CD14-positive monocyte (primary cell): ENCODE measurements at places on chromosomes 4 and X. TPM values are rescaled to one million over a fixed set of nuclear protein-coding genes. Genes with fewer than 3 reads are reported as not detected.
A peak's percentile ranks its signal among the peaks of the same experiment; 100 is the strongest.

RENBP gene
- polyA plus RNA-seq: 3.8 TPM

JAKMIP1 gene
- 0.08 TPM for polyA plus RNA-seq

ENPEP gene
- not detected for polyA plus RNA-seq

SPACA5 gene
- not detected in 2 replicates for polyA plus RNA-seq

PF4V1 gene
- polyA plus RNA-seq: 0.99 TPM

PDLIM5 gene
- polyA plus RNA-seq: 105 TPM

FRMD7 gene
- polyA plus RNA-seq: not detected

DNA sequence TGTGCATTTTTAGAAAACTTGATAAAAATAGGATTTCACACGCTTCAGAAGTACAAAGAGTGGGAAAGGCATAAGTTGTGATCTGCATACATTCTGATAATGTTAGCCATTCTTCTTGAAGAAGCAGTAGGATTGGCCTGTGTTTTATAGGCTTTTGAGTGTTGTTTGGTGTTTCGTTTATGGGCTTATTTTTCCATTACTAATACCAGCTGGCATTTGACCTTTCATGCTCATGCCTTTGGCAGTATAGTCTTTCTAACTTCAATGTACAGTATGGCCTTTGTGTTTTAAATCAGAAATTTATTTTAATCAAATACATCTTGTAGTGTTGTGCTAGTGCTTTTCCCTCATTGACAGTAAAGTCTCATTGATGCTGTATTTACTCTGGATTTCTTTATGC lies 51.5 kb upstream of the SLC4A4 start:
- peaks cover 12% of the 10 kb centered on the region for H3K27me3 ChIP-seq
- H3K27ac ChIP-seq: no peak overlapping the region
- H3K36me3 ChIP-seq: no peaks in the 10 kb centered on the region
- no peak for DNase-seq
- no peak overlapping the region for H3K4me3 ChIP-seq
- H3K4me1 ChIP-seq: no peaks in the 10 kb centered on the region

- no peak overlapping the region for H3K4me3 ChIP-seq
- H3K36me3 ChIP-seq: peaks cover 35% of the 10 kb centered on the region
- no peak for DNase-seq
Measured at GRCh38 chr4:183716302-183716701, 57.2 kb downstream of the TRAPPC11 start.

DNA sequence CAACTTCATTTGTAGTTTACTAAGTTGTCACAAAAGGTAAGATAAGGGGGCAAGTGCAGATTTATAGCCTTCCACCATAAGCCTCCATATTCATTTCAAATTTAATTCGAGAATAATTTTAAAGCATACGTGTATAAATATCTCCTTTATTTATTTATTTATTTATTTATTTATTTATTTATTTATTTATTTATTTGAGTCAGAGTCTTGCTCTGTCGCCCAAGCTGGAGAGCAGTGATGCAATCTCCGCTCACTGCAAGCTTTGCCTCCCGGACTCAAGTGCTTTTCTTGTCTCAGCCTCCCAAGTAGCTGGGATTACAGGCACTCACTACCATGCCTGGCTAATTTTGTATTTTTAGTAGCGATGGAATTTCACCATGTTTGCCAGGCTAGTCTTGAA lies 523.4 kb downstream of the FAT4 start:
- no peaks in the 10 kb centered on the region for H3K4me1 ChIP-seq
- no peak overlapping the region for H3K27ac ChIP-seq
- no peak for DNase-seq
- no peak overlapping the region for H3K4me3 ChIP-seq
- H3K36me3 ChIP-seq: no peaks in the 10 kb centered on the region

DNA sequence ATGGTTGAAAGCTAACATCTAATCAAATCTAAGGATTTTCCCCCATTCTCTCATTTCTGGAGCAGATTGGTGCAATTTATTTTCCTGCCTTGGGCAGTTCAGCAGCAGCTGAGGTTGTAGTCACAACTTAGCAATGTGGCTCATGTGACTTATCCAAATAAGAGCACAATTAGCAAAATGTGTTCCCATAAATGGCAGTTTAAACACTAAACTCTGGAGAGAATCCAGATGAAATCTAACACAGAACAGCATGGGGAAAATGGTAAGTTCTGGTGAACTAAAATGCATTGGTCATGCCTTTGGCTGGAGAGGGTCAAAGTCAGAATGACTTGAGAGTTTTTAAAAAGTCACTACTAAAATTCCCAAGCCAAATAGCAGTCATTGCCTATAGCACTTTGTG lies 422.6 kb upstream of the DIPK2B start:
- no peaks in the 10 kb centered on the region for H3K4me1 ChIP-seq
- no peak for DNase-seq
- H3K4me3 ChIP-seq: no peak overlapping the region
- no peaks in the 10 kb centered on the region for H3K36me3 ChIP-seq
- H3K27me3 ChIP-seq: no peaks in the 10 kb centered on the region

GRCh38 chrX:150664290-150664689 lies 28.9 kb upstream of the MTMR1 start:
- DNase-seq: no peak
- H3K27me3 ChIP-seq: no peaks in the 10 kb centered on the region
- H3K4me1 ChIP-seq: no peaks in the 10 kb centered on the region
- no peak overlapping the region for H3K27ac ChIP-seq

DNA sequence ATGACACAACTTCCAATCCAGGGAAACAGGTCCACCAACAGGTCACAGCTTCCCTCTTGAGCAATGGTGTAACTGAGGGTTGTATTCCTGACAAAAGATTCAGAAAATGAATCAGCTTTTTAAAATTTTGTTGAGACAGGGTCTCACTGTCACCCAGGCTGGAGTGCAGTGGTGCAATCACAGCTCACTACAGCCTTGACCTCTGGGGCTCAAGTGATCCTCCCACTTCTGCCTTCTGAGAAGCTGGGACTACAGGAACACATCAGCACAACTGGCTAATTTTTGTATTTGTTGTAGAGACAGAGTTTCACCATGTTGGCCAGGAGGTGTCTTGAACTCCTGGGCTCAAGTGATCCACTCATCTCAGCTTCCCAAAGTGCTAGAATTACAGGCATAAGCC lies 43.7 kb downstream of the SAT1 start:
- peak overlapping the region; percentile 7 for H3K27ac ChIP-seq
- peaks cover 14% of the 10 kb centered on the region for H3K4me1 ChIP-seq
- no peaks in the 10 kb centered on the region for H3K36me3 ChIP-seq
- no peak overlapping the region for H3K4me3 ChIP-seq

GRCh38 chr4:69095301-69095731 lies 958 bp upstream of the UGT2B7 start:
- H3K27ac ChIP-seq: no peak overlapping the region
- no peak for DNase-seq
- no peaks in the 10 kb centered on the region for H3K4me1 ChIP-seq
- no peaks in the 10 kb centered on the region for H3K27me3 ChIP-seq

DNA sequence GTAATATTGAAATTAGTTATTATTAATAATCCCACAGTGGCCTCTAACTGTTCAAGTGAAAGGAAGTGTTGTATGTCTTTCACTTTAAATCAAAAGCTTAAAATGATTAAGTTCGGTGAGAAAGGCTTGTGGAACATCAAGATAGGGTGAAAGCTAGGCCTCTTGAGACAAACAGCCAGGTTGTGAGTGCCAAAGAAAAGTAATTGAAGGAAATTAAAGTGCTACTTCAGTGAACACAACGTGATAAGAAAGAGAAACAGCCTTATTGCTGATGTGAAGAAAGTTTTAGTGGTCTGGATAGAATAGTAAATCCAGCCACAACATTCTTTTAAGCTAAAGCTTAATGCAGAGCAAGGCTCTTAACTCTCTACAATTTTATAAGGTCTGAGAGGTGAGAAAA lies 42.6 kb upstream of the IL13RA2 start:
- DNase-seq: no peak
- no peaks in the 10 kb centered on the region for H3K4me1 ChIP-seq
- no peaks in the 10 kb centered on the region for H3K27me3 ChIP-seq
- no peaks in the 10 kb centered on the region for H3K36me3 ChIP-seq
- no peak overlapping the region for H3K4me3 ChIP-seq
- no peak overlapping the region for H3K27ac ChIP-seq

- H3K27me3 ChIP-seq: no peaks in the 10 kb centered on the region
- H3K36me3 ChIP-seq: no peaks in the 10 kb centered on the region
- no peak overlapping the region for H3K4me3 ChIP-seq
Measured at GRCh38 chrX:56313308-56313707, 81.2 kb downstream of the KLF8 start.

GRCh38 chrX:20637351-20637750 lies 370.6 kb upstream of the RPS6KA3 start:
- no peak for DNase-seq
- no peaks in the 10 kb centered on the region for H3K27me3 ChIP-seq
- H3K4me3 ChIP-seq: no peak overlapping the region
- H3K4me1 ChIP-seq: no peaks in the 10 kb centered on the region
- no peak overlapping the region for H3K27ac ChIP-seq

GRCh38 chr4:168610911-168611530 lies 114.2 kb downstream of the PALLD start:
- no peak overlapping the region for H3K4me3 ChIP-seq
- no peaks in the 10 kb centered on the region for H3K27me3 ChIP-seq
- no peaks in the 10 kb centered on the region for H3K36me3 ChIP-seq
- H3K27ac ChIP-seq: no peak overlapping the region
- DNase-seq: no peak

DNA sequence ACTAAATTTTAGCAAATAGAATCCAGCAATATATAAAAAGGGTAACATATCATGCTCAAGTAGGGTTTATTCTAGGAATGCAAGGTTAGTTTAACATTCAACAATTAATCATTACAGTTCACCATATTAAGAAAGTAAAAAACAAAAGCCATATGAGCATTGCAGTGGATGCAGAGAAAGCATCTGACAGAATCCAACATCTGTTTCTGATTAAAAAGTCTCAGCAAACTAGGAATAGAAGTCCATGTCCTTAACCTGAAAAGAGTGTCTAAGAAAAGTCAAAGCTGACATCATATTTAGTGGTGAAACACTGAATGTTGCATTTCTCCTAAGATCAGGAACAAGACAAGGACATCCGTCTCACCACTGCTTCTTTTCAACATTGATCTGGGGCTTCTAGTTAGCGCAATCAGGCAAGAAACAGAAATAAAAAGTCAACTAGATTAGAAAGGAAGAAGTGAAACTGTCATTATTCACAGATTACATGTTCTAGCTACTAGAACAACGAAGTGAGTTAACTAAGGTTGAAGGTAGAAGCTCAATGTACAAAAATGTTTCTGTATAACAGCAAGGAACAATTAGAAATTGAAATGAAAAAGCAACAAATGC lies 49.3 kb downstream of the MRPL1 start:
- H3K4me1 ChIP-seq: peaks cover 17% of the 10 kb centered on the region
- H3K27ac ChIP-seq: peak overlapping the region; percentile 45
- DNase-seq: peak; percentile 29
- peaks cover 8% of the 10 kb centered on the region for H3K36me3 ChIP-seq

GRCh38 chrX:39749135-39749534 lies 348.6 kb downstream of the BCOR start:
- H3K36me3 ChIP-seq: no peaks in the 10 kb centered on the region
- no peak for DNase-seq
- no peak overlapping the region for H3K27ac ChIP-seq

DNA sequence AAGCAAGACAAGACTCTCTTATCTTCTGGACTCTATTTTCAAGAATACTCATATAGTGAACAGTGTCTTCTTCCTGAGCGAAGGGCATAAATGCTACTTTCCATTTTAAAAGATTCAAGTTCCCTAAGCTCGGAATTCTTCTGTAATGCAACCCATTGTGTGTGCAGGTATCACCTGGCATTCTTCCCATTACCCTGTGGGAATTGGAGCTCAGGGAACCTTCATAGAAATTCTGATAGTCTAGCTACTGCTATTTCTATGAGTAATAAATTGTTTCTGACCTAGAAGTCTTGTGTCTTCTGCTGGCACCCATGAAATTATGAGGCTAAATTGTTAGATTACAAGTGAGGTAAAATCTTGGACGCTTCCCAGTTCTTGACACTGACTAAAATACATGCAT lies 324.1 kb upstream of the DIPK2B start:
- DNase-seq: no peak
- H3K4me3 ChIP-seq: no peak overlapping the region
- H3K27ac ChIP-seq: no peak overlapping the region
- no peaks in the 10 kb centered on the region for H3K27me3 ChIP-seq

- DNase-seq: no peak
- H3K27ac ChIP-seq: no peak overlapping the region
- no peaks in the 10 kb centered on the region for H3K36me3 ChIP-seq
- H3K4me1 ChIP-seq: no peaks in the 10 kb centered on the region
- no peak overlapping the region for H3K4me3 ChIP-seq
- H3K27me3 ChIP-seq: no peaks in the 10 kb centered on the region
Measured at GRCh38 chr4:188722911-188723310, 583.7 kb downstream of the TRIML1 start.

- H3K27ac ChIP-seq: no peak overlapping the region
- H3K4me3 ChIP-seq: no peak overlapping the region
- no peak for DNase-seq
- peaks cover 4% of the 10 kb centered on the region for H3K4me1 ChIP-seq
- H3K36me3 ChIP-seq: no peaks in the 10 kb centered on the region
Measured at GRCh38 chrX:102708900-102709299, 3.3 kb upstream of the GPRASP2 start.

GRCh38 chr4:167831855-167832254 lies 260.5 kb upstream of the ANXA10 start:
- H3K36me3 ChIP-seq: no peaks in the 10 kb centered on the region
- no peaks in the 10 kb centered on the region for H3K27me3 ChIP-seq
- H3K4me1 ChIP-seq: no peaks in the 10 kb centered on the region
- H3K4me3 ChIP-seq: no peak overlapping the region
- DNase-seq: no peak

- no peak overlapping the region for H3K4me3 ChIP-seq
- no peaks in the 10 kb centered on the region for H3K27me3 ChIP-seq
- no peak for DNase-seq
- H3K4me1 ChIP-seq: no peaks in the 10 kb centered on the region
Measured at GRCh38 chr4:177023951-177024350, 231.2 kb upstream of the VEGFC start.

DNA sequence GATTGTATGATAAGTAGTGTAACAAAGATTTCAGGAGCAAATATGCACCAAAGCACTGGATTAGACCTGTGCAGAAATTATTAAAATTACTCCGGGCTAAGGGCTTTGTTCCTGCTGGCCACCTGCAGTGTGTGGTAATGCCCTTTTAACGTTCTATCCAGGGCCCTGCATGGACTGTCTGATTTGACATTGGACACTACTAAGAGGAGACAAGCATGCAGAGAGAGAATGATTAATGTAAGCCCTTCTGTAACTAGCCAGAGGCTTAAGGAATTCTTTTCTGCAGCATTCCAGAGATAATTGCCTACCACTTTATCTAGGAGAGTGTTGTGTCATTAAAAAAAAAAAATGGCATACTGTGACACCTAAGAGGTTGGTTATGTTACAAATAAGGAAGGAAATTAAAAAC lies 117.0 kb downstream of the PCDH7 start:
- H3K4me3 ChIP-seq: no peak overlapping the region
- DNase-seq: no peak
- no peaks in the 10 kb centered on the region for H3K4me1 ChIP-seq
- no peaks in the 10 kb centered on the region for H3K36me3 ChIP-seq

DNA sequence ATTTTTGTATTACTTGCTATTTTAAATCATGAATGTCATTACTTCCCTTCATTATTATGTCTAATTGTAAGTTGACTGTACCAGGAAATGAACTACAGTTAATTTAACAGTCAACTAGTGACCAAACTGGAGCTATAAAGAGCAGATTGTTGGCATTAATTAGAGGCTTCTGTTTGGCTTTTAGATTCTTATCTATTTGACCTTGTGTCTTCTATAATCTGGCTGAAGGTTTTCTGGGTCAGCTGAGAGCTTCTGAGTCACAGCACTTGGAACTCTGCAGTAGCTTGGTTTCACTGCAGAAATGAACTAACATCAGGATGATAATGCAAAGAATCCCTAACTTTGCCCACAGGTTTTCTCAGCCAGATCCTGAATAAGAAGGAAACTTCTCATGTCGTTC lies 169.2 kb upstream of the LEF1 start:
- H3K27me3 ChIP-seq: no peaks in the 10 kb centered on the region
- H3K36me3 ChIP-seq: no peaks in the 10 kb centered on the region
- no peak for DNase-seq
- no peaks in the 10 kb centered on the region for H3K4me1 ChIP-seq
- no peak overlapping the region for H3K27ac ChIP-seq
